ENCODE measurements at places on chromosomes 1 and 21. TPM values are rescaled to one million over a fixed set of nuclear protein-coding genes. Genes with fewer than 3 reads are reported as not detected.

- DNase-seq: no peak
Observed at GRCh38 chr21:15839601-15840000, 109.8 kb downstream of the USP25 start.

GRCh38 chr1:196355206-196355786 lies 252.9 kb downstream of the KCNT2 start:
- peak; percentile 34 for DNase-seq

- DNase-seq: no peak
Observed at GRCh38 chr1:59692591-59692990, 122.2 kb upstream of the HOOK1 start.

GRCh38 chr1:151832318-151832980 lies 847 bp upstream of the RORC start:
- no peak for DNase-seq

GRCh38 chr1:164587617-164588501 lies 28.9 kb downstream of the PBX1 start:
- no peak for DNase-seq

DNA sequence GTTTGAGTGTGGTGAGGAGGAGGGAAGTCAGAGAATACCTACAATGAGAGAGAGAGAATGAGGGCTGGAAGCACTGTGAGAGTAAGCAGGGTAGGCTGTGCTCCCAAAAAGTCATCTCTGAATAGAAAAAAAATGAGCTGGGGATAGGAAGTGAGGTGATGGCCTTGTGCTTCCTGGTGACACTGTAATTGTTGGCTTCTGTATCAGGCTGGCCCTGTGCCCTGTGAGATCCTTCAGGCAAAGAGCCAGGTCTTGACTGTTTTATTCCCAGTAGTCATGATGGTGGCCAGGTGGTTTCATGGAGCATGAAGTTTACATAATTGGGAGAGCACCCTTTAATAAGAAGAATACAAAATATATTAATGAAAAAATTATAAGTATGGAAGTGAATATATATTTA lies 20.4 kb upstream of the SPATA6 start:
- DNase-seq: peak; percentile 5

DNA sequence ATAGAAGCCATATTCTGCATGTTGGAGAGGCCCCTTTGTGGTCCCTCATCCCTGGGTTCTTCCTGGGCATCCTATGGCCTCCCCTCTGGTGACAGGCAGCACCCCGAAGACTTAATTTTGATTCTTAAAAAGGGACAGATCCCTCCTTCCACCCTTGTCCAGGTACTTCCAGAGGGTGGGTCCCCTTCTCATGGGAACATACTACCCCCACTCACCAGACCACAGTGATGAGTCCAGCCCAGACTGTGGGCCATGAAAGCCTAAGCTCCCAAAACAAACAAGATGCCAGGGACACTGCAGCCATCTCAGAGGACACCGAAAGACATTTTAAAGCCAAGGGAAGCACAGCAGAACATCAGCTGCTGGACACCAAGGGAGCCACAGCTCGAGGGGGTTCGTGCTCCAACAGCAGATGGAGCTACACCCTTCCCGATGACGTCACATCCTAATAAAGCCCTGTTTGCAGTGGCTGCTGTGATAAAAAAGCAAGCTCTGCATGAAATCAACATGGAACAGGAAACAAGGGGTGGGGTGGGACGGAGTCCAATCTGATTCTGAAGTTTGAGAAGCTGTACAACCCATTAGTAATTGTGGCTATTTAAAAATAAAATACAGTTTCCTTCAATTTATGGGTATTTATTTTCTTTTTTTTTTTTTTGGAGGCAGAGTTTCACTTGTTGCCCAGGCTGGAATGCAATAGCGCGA lies 32.4 kb downstream of the GNB1 start:
- peak; percentile 72 for DNase-seq

DNA sequence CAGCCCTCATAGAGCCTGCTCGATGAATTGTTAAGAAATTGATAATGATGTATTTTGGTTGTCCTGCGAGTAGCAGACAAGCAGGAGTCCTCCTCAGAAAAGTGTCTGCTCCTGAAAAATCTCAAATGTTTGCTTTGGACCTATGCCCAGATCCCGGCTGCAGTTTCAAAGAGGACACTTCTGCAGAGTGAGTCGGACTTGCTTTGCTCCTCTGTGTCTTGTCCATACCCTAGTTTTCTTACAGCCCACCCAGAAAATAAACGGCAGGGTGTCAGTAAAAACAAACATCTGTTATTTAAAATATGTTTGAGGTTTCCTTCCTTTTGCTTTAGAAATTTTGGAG lies 2.8 kb downstream of the S100A10 start:
- DNase-seq: peak; percentile 64

DNA sequence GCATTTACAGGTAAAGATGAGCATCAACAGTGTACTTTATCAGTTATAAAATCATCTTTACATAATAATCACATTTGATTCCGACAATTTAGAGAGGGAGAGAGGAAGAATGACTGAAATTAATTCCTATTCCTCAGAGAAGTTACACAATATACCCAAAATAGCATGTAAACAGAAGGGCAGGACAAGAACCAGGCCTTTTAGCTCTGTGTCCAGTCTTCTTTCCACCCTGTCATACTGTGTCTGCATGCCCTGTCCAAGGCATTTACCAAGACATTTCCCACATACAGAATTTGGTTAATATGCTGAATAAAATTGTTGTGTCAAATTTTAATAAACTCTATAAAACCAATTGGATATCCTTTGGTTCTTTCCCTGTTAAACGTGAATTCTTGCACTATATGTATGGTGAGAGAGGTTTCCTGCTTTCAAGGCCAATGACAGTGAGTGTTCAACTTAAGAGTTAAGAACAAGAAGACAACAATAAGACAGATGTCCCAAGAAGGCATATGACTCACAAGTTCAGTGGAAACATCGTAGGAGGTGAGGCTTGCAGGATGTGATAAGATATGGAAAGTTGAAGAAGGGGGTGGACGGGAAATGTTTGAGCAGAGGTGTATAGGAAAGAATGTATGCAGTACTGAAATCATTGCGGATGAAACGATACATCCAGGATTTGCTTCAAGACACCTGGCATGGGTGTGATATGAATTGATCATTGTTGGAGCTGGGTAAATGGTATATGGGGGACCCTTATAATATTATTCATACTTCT lies 20.8 kb downstream of the LRRC8B start:
- no peak for DNase-seq

DNA sequence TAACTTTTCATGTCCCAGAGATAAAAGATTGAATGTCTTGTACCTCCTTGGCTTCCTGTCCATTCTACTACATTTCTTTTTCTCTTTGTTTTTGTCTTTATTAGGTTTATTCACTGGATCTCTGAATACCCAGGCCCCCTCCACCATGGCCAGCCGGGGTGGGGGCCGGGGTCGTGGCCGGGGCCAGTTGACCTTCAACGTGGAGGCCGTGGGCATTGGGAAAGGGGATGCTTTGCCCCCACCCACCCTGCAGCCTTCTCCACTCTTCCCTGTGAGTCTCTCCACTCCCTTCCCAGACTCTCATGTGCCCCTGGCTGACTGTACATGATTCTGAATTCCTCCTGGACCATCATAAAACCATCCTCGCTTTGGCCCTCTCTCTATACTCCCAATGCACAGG lies 10.2 kb downstream of the POLR3GL start:
- DNase-seq: no peak

DNA sequence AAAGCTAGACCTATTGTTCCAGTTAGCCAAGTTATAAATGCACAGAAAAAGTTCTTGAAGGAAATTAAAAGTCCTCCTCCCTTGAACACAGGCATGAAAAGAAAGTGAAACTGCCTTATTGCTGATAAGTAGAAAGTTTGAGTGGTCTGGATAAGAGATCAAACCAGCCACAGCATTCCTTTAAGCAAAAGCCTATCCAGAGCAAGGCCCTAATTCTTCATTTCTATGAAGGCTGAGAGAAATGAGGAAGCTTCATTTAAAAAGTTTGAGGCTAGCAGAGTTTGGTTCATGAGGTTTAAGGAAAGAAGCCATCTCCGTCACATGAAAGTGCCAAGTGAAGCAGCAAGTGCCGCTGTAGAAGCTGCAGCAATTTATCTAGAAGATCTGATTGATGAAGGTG lies 2.7 kb upstream of the SSX2IP start:
- no peak for DNase-seq

- peak; percentile 61 for DNase-seq
Observed at GRCh38 chr1:48470481-48470855, 1.5 kb downstream of the SPATA6 start.

DNA sequence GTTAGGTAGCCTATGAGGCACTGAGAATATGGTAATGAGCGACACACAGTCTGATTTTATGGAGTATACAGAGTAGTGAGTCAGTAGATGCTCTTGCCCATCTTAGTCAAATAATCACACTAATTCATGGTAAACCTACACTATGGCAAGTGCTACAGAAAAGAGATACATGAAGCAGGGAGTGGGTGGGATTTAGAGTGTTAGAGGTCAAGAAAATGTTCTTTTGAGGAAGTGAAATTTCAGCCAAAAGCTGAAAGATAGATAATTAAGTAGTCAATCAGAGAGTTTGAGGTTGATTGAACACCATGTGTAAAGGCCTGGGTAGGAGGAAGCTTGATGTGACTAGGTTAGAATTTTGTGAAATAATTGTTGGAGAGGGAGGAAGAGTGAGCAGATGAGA lies 14.7 kb downstream of the MDM4 start:
- DNase-seq: no peak

- no peak for DNase-seq
Observed at GRCh38 chr1:41413748-41414281, 52.6 kb downstream of the FOXO6 start.

- no peak for DNase-seq
Observed at GRCh38 chr1:247107694-247108093, 3.5 kb upstream of the ZNF669 start.

GRCh38 chr21:42120101-42120902 lies 49.2 kb downstream of the UMODL1 start:
- DNase-seq: no peak

DNA sequence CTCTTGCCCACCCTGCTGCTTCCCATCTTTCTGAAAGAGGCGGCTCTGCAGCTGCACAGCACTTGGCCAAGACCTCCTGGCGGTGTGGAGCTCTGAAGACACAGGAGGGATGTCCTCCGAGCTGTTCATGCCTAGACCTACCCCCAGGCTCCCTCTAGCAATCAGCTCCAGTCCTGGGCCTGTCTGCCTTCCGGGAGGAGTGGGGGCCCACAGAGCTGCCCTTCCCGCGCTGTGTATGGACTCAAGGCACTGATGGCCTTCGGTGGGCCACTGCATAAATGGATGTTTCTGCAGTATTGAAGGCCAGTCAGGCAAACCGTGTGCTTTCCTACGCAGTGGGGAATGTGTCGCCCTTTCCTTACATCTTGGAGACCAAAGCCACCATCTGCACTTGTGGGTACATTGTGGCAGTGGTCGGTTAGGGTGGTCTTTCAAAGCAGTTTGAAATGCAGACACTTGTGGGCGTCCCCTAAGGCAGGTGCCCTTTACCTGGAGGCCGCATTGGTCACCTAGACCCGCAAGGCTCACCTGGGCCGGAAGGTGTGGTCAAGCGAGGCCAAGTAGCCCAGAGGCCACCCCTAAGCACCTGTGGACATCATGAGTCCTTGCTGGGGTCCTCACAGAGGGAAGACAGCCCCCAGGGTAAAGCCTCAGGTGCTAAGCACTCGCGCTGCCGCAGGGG lies 912 bp upstream of the PKNOX1 start:
- no peak for DNase-seq

DNA sequence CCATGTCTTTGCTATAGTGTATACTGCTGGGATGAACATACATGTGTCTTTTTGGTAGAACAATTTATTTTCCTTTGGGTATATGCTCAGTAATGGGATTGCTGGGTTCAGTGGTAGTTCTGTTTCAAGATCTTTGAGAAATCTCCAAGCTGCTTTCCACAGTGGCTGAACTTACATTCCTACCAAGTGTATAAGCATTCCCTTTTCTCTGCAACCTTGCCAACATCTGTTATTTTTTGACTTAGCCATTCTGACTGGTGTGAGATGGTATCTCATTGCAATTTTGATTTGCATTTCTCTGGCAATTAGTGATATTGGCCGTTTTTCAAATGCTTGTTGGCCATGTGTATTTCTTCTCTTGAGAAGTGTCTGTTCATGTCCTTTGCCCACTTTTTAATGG lies 37.5 kb upstream of the ANGPTL1 start:
- no peak for DNase-seq

GRCh38 chr21:34313116-34313515 lies 50.7 kb upstream of the KCNE2 start:
- DNase-seq: no peak

- DNase-seq: no peak
Observed at GRCh38 chr1:55774446-55774845, 559.3 kb upstream of the USP24 start.

GRCh38 chr1:200029035-200029821 lies 1.7 kb downstream of the NR5A2 start:
- DNase-seq: peak; percentile 57

DNA sequence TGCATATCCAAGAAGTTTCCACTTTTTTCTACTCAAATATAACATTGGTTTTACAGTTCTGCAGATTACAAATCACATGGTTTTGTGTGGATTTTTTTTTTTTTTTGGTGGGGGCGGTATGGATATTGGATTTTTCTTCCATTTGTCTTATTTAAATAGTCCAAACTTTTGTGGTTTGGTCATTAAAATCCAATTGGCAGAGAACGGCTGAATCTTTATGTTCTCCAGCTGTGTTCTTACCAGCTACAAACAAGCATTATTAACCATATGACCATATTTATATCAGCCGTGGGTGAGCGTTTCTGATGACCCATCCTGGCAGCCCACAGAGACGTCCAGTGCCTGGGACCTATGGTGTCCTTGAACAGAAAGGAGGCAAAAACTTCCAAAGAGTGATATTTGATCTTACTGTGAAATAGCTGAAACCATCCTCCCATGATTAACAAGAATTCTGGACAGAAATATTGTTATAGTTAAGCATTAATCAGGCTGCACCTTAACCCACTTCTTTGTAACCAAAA lies 200.4 kb downstream of the LYPLAL1 start:
- no peak for DNase-seq

DNA sequence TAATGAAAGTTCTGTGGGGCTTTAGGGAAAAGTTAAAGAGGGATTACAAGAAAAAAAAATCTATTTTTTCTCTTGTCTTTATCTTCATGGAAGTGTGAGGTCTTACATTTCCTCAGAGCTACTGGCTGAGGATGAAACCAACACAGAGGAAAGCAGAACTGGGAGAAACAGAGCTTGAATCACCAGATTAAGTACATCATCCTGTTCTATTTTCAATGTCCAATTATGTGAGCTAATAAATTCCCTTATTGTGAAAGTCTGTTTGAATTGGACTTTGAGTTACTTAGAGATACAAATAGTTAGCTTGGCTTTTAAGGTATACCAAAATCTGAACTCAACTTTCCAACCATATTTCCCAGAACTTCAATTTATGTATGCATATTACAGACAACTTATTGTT lies 69.2 kb downstream of the LPGAT1 start:
- no peak for DNase-seq

- DNase-seq: no peak
Observed at GRCh38 chr1:162204129-162204822, 134.8 kb downstream of the NOS1AP start.

- DNase-seq: no peak
Observed at GRCh38 chr1:104718752-104719151, 969.1 kb downstream of the AMY1C start.

- no peak for DNase-seq
Observed at GRCh38 chr1:150514913-150515327, 632 bp upstream of the FALEC start.

The TNFAIP8L2 gene
- polyA plus RNA-seq: 2.5 TPM

The TMEM39B gene
- 15.8 TPM for polyA plus RNA-seq

The PTPN7 gene
- polyA plus RNA-seq: 1.1 TPM

The PDPN gene
- polyA plus RNA-seq: 29.8 TPM

The BTBD8 gene
- polyA plus RNA-seq: 4.4 TPM

The OR2L8 gene
- not detected for polyA plus RNA-seq

The FNDC5 gene
- polyA plus RNA-seq: 209 TPM

The BRDT gene
- 0.37 TPM for polyA plus RNA-seq

The COL8A2 gene
- polyA plus RNA-seq: 6.9 TPM

The DR1 gene
- polyA plus RNA-seq: 64.0 TPM

The ACTL8 gene
- polyA plus RNA-seq: not detected

All from hindlimb muscle (tissue), 1 donor.